ENCODE measurements at places on chromosomes 3 and 15.

GRCh38 chr3:49903451-49904424 lies at the start of gene MST1R:
MST1R (minus strand) TSS chr3:49903873; CDS start chr3:49903609, 264 bp downstream.
- DNase-seq, result peak; percentile 98

GRCh38 chr3:39122813-39123212 lies 15.3 kb downstream of the TTC21A start:
- no peak for DNase-seq

DNA sequence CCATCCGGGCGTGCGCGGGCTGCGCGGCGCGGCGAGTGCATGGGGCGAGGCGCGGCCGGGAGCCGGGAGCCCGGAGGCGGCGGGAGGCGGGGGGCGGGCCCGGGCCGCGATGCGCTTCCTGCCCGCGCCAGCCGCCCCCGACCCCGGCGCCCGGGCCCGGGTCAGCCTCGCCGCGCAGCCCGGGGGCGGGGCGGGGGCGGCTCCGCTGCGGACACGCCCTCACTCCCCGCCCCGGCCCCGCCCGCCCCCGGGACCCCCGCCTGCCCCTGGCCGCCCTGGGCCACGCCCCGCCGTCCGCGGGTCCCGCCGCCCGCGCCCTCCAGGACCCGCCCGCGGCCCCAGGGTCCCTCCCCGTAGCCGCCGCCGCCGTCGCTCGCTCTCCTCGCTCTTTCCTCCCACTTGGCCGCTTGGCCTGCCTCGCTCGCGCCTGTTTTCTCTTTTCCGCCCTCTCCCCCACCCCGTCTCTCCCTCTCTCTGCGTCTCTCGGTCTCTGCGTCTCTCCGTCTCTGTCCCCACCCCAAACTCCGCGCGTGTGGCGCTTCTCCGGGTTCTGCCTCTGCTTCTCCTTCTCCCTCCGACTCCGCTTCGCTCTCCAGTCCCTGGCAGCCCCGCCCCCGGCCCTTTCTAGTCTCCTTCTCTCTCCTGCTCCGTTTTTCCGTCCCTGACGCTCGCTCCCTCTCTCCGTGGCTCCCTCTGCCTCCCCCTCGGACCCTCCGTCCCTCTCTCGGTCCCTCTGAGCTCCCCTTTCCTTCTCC lies at the start of gene PLXND1:
TSS of gene PLXND1 (minus strand) at position 41 of the 755 bp plus-strand sequence. CDS start at position 4, 37 bp downstream.
- DNase-seq, result peak; percentile 100

GRCh38 chr3:100448079-100448478 lies 44.3 kb upstream of the TMEM45A start:
- no peak for DNase-seq

DNA sequence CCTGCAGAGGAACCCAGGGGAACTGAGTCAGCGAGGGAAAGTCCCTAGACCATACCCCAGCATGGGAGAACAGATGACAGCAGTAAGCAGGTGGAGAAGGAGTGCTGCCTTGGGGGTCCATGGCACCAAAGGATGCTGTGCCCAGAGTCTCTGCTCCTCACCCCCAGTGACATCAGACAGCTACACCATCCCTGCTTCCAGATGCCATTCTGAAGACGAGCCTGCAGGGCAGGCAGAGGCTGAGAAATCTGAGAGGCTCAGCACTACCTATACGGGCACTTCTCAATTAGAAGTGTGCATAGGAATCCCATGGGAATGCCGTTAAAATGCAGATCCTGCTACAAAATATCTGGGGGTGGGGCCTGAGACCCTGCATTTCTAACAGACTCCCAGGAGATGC lies 211.3 kb upstream of the NSMCE3 start:
- no peak for DNase-seq

DNA sequence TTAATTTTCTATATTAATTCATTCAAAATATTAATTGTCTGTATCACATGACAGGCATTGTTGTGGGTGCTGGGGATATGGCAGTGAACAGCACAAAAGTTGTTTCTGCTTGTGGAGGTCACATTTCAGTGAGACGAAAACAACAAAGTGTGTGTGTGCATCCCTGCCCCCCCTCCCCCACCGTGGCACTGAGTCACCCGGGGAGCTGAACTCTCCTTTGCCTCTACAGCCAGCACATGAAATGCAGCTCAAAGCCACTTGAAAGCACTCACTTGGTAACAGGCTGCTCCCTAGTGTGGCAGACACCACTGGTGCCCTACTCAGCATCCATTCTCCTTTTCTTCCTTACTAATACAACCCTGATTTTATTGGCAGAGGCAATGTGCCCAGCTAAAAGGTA lies 16.9 kb upstream of the SCAMP5 start:
- peak; percentile 21 for DNase-seq

DNA sequence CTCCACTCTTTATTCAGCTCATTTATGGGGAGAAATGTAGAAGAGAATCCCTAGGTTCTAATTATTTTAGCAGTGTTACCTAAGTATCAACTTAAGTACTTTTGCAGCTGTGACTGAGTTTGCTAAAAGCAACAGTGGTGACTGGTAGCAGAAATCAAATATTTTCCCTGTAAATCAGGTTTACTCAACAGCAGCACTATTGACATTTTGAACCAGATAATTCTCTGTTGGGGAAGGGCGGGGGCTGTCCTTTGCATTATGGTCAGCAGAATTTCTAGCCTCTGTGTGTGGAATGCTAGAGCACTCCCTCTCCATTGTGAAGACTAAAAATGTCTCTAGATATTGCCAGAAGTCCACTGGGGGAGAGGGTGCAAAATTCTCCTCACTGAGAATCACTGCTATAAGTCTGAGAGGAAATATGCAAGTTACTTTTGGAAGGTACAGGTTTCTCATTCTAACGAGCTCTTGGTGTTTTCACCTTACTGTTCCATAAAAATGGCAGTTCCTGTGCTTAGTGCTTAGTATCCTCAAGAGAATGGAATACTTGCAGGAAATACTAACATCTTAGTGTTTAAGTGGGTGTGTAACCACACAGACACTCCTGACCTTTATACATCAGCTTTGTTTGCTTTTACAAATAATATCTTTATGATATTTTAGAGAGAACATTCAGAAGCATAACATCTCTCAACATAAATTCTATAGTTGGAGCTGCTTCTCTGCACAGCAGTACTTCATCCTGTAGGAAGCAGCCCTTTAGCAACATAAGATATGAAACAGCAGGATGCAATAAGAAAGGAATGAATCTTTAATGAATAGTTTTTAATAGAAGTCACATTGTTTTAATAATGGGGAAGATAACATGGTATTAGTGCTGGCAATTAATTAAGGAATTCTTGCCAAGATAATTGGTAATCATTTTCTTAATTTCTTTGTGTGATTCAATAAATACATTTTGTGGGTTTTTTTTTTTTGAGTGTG lies 246.5 kb upstream of the GOLIM4 start:
- no peak for DNase-seq

DNA sequence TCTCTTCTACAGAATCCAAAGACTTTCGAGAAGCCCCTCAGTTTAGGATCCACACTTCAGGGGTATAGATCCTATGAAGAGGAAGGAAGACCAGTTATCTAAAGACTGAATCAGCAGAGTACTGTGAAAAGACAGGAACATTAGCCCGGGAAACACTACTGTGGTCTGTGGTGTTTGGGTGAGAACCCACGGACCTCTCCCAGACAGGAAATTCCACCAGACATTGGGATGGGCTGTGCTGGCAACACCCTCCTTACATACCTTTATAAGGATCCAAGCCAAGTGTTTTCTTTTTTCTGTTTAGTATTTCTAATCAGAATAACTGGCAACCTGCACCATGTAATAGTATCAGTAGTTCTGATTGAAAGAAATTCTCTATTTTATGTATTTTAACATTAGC lies 14.1 kb downstream of the TMEM207 start:
- no peak for DNase-seq

DNA sequence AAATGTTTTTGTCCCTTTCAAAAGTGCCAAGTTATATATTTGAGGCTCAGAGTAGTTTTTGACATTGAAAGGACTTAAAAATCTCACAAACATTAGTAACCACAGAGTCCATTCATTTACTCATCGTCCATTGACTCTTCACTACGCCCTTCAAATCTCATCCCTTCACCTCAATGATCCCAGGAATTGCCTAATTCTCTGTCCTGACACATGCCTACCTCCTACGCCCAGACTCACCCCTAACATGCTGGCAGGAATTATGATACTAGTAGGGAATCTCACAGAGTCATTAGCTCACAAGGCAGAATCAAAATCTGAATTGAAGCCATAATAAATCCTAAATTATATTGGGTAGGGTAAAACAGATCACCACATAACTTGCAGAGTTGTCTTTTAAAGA lies 410.1 kb downstream of the RAP2B start:
- DNase-seq, result no peak

DNA sequence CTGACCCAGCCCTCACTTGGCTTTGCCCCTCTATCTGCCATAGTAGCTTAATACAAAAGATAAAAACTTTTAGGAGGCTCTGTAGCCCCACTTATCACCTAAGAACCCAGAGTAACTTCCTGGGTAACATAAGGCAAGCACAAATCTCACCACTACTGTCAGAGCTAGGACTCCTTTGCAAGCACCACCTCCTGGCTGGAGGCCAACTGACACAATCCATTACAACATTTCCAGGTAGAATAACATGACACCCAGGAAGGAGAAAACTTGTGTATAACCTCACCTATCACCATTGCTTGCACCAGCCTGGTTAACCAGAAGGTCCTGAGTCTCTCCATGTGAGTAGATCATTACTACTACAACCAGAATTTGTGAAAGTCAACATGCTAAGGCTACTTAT lies 230.0 kb downstream of the TUSC7 start:
- no peak for DNase-seq

- DNase-seq, result no peak
Measured at GRCh38 chr15:69465253-69465652, 12.6 kb downstream of the RPLP1 start.

DNA sequence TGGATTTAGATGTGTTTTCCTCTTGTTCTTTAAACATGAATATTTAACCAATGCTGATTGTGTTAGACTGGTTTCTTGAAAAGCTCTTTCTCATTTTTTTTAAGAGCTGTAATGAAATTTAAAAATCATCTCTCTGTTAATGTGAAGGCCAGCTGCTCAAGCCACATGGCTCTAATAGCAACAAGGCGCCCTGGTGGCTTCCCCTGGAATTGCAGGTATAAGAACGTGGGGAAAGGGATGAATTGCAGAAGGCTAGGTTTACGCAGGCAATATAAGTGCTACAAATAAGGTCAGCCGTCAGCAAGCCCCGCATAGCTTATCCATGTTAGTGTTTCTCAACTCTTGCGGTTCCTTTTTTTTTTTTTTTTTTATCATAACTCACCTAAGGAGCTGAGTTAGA lies 108.5 kb downstream of the SAMMSON start:
- peak; percentile 33 for DNase-seq

DNA sequence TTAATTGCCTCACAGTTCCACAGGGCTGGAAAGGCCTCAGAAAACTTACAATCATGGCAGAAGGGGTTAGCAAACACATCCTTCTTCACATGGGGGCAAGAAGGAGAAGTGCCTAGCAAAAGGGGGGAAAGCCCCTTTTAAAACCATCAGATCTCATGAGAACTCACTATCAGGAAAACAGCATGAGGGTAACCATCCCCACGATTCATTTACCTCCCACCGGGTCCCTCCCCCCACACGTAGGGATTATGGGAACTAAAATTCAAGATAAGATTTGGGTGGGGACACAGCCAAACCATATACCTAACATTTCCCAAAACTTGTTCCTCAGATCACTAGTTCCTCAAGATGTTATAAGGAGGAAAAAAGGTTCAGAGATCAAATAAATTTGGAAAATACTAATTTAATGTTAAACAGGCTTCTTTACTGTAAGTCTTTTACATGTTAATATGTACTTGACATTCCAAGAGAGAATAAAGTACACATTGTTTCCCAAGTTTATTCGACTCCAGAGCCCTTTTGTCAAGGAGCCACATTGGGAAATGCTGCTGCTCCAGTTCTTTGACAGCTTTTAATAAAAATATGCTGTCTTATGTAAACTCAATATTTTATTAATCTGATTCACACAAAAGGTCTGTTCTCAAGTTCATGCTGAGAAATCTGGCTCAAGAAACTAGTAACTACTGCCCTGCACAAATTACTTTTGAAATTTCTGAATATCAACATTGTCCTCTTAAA lies 17.8 kb downstream of the HERC1 start:
- no peak for DNase-seq

DNA sequence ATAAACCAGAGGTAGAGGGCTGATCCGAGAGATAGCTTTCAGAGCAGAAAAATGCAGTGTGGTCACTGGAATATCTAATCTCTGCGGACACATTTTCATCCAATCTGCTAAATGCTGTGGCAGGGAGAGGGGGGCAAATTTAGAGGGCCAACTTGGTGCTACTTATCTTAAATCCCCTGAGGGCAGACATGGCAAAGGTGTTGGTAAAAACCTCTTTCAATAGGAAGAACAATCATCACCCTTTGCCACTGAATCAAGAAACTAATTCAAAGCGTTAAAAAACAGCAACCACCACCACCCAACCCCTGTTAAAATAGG lies 152.9 kb downstream of the MECOM start:
- DNase-seq, result no peak

DNA sequence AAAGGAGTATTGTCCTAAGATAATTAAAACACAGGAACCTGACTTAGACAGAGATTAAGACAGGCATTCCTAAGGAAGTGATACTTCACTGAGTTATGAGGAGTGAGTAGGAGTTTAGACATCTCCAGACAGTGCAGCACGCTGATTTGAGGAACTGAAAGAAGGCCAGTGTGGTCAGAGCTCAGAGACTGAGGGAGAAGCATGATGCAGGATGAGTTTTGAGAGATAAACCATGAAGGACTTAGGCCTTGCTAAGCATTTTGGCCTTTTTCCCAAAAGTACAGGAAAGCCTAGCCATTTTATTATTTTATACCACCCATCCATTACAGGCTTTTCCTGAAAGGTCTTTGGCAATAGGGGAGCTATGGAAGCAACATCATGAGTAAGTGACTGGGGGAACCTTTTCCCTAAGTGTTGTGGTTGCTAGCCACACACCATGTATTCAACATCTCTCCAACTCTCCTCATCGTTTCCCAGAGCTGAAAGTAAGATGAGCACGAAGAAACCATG lies 375.6 kb upstream of the TPRG1 start:
- no peak for DNase-seq

DNA sequence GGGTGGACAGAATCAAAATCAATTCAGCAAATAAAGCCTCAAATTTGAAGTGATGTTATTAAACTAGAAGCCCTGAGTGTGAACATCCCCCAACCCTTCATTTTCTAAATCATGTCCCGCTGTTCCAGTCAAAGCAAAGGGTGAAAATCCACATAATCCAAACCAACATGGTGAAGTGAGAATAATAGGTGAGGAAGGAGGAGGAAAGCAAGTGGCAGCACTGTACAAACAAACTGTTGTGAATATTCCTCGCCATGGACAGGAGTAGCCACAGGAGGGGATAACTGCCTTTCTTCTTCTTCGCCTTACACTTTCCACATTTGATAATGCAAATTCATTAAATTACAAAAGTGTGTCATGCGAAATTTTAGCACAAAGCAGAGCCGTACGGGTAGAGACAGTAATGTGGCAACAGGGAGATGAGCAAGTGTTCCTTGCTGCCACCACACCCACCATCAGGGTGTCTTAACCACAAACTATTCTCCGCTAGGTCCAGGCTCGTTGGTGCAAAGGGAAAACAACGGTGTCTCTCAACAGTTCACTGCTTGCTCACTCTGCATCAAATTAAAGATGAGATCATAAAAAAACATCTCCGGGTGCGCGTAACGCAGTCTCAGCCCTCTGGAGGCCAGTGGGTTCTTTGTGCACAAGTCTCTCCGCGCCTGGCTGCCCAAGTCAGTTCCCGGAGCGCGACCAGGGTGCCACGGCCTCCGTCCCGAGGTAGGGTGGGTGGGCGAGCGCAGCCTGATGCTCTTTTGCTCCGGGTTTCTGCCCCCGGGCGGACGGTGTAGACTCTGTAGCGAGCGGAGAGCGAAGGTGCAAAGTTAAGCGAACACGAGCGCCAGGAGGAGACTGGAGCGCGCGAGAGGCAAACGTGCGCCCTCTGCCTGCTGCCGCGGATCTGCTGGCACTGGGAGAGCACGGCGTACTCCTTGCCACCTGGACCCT lies 6.7 kb downstream of the EPHA3 start:
- peak; percentile 72 for DNase-seq
